ENCODE measurements at places on chromosomes 1 and 21.

- H3K4me3 ChIP-seq = no peak overlapping the region
- no peaks in the 10 kb centered on the region for H3K27me3 ChIP-seq
- H3K27ac ChIP-seq = no peak overlapping the region
- no peaks in the 10 kb centered on the region for H3K36me3 ChIP-seq
- peaks cover 9% of the 10 kb centered on the region for H3K4me1 ChIP-seq
- peak; percentile 61 for DNase-seq
Measured at GRCh38 chr21:44697811-44698734, 1.1 kb downstream of the KRTAP10-12 start.

DNA sequence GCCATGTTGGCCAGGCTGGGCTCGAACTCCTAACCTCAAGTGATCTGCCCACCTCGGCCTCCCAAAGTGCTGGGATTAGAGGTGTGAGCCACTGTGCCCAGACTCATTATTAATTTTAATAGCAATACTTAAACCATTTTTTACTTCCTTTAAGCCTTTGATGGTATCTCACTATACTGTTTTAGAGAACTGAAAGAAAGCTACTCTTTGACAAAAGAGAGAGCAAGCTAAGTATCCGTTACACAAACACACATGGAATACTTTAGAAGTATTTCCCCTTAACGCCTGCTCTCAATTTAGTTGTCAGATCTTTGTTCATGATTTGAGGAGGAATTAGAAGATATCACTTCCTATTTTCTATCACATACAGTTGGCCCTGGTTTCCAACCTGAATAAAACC is 189.4 kb downstream of the COP1 start:
- H3K27ac ChIP-seq = no peak overlapping the region
- H3K36me3 ChIP-seq = no peaks in the 10 kb centered on the region
- H3K27me3 ChIP-seq = no peaks in the 10 kb centered on the region
- DNase-seq = no peak

- H3K27me3 ChIP-seq = no peaks in the 10 kb centered on the region
- no peak for DNase-seq
- no peaks in the 10 kb centered on the region for H3K4me1 ChIP-seq
- no peak overlapping the region for H3K4me3 ChIP-seq
- no peaks in the 10 kb centered on the region for H3K36me3 ChIP-seq
Measured at GRCh38 chr1:55604179-55604578, 389.0 kb upstream of the USP24 start.

- no peaks in the 10 kb centered on the region for H3K36me3 ChIP-seq
- H3K27ac ChIP-seq = no peak overlapping the region
- no peaks in the 10 kb centered on the region for H3K4me1 ChIP-seq
- DNase-seq = no peak
- no peaks in the 10 kb centered on the region for H3K27me3 ChIP-seq
- no peak overlapping the region for H3K4me3 ChIP-seq
Measured at GRCh38 chr21:42225571-42226155, 6.7 kb downstream of the ABCG1 start.

DNA sequence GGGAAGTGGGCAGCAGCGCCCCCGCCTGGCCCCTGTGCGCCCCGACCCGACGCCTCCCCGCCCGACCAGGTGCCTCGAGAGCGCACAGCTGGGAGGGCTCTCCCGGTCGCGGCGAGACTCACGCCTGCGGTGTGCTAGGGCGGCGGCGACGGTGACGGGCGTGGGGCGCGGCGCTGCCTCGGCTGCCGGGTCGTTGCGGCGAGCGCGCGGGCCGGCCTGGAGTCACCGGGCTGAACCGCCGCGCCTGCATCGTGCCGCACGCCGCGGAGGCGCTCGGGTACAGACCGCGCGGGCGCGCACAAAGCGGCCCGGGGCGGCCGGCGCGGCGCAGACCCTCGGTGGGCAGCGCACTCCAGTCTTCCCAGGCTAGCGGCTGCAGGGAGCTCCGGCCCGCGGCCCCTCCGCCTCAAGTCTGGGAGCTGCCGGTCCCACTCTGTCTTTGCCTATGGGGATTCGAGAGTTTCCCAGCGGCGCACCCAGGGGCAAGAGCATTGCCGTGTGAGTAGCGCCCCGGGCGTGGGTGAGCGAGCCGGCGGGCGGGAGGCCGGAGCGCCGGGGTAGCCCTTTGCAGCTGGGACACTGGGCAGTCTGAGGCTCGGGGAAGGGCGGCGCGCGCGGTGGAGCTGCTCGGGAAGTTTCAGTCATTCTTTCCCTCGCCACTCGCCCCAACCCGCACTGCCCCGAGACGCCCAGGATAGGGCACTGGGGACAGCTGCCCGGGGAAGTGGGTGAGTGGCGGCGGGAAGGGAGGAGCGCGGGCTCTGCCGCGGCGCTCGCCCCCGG is at the start of gene SLC35F3:
TSS of gene SLC35F3 (plus strand) at position 44 of the 783 bp plus-strand sequence.
- H3K4me3 ChIP-seq = no peak within 1 kb of the TSS
- no peaks in the 10 kb centered on the region for H3K36me3 ChIP-seq
- H3K27ac ChIP-seq = no peak within 1 kb of the TSS
- no peaks in the 10 kb centered on the region for H3K27me3 ChIP-seq
- no peak for DNase-seq

DNA sequence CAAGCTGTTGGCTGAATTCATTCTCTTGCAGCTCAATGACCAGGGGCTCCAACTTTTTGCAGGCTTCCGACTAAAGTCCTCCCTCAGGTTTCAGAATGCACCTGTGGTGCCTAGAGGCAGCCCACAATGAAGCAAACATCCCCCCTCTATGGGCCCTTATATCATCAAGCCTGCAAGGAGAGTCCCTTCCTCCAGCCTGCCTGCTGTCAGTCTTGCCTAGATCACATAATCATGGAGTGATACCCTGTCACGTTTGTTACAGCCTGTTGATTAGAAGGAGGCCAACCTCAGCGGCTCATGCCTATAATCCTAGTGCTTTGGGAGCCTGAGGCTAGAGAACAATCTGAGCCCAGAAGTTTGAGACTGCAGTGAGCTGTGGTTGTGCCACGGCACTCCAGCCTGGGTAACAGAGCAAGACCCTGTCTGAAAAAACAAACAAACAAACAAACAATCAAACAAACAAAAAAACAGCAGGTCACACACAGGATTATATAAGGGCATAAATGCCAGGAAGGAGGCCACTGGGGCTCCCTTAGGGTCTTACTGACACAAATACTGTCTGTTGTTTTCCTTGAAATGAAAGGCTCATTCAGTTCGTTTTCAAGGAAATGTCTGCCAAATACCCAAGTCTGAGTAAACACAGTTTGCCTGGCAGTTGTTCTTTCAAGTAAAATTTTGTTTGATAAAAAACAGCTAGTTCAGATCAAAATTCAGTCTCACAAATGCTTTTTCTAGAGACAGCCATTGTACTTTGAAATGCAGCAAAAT is 4.7 kb upstream of the SPRR3 start:
- H3K36me3 ChIP-seq = no peaks in the 10 kb centered on the region
- no peak overlapping the region for H3K27ac ChIP-seq
- peaks cover 8% of the 10 kb centered on the region for H3K4me1 ChIP-seq
- DNase-seq = no peak

- H3K4me1 ChIP-seq = no peaks in the 10 kb centered on the region
- H3K27ac ChIP-seq = no peak overlapping the region
- H3K4me3 ChIP-seq = no peak overlapping the region
- no peak for DNase-seq
- H3K27me3 ChIP-seq = no peaks in the 10 kb centered on the region
Measured at GRCh38 chr1:3633344-3634058, 8.7 kb downstream of the TPRG1L start.

- peak; percentile 68 for DNase-seq
- no peaks in the 10 kb centered on the region for H3K36me3 ChIP-seq
- no peak overlapping the region for H3K4me3 ChIP-seq
Measured at GRCh38 chr1:247681288-247681897, 1.9 kb upstream of the OR13G1 start.

- H3K27ac ChIP-seq = peak overlapping the region; percentile 89
- no peaks in the 10 kb centered on the region for H3K27me3 ChIP-seq
- DNase-seq = no peak
- H3K36me3 ChIP-seq = no peaks in the 10 kb centered on the region
- H3K4me3 ChIP-seq = no peak overlapping the region
- peaks cover 10% of the 10 kb centered on the region for H3K4me1 ChIP-seq
Measured at GRCh38 chr1:162904579-162904978, 43.6 kb upstream of the CCDC190 start.

DNA sequence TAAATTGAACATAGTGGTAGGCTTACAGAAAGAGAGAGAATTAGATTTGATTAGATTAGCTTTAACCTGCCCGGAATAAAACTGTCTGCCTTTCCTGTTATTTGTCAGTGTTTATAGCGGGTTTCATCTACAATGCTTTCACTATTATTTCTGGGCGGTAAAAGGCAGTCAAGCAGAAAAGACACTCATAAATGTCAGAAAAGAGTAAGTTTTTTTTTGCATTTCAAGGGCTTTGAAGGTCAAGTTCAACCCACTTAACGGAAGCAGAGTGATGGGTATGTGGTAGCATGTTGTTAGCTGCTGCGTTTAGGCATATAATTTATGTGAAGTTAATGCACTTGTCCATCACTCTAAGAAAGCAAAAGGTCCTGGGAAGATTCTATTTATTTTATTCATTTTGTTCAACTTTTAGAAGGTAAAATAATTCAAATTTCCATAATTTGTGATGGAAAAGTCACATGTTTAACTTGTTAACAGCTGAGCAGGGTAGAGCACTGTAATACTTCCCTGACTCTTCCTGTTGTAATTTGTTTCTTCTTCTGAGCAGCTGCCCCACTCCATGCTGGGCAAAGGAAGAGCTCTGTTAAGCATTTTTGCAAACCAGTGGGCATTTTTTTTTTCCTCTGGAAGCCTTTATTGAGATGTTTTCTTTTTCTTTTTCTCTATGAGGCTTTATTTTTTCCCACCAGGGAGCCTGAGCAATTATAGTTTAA is 220.1 kb downstream of the ST6GALNAC3 start:
- no peak for DNase-seq
- H3K4me3 ChIP-seq = no peak overlapping the region
- H3K4me1 ChIP-seq = no peaks in the 10 kb centered on the region
- H3K27ac ChIP-seq = no peak overlapping the region
- no peaks in the 10 kb centered on the region for H3K27me3 ChIP-seq
- no peaks in the 10 kb centered on the region for H3K36me3 ChIP-seq

DNA sequence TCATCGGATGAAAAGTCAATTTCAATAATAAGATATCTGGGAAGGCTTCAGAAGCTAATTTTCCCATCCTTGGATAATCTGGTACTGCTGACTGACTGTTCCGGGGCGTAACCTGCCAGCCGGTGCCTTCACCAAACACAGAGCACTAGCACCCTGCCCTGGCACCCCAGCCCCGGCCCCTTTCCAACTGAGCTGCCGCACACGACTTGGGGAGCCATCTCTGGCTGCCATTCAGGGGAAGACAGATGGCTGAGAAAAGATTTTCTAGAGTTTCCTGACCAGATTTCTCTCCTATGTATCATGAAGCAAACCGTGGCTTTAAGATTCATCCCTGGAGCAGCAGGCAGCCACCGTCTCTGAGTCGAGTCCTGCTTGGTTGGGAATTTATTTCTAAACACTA is 96.0 kb upstream of the SYT6 start:
- H3K36me3 ChIP-seq = no peaks in the 10 kb centered on the region
- H3K27ac ChIP-seq = no peak overlapping the region
- H3K4me3 ChIP-seq = no peak overlapping the region
- no peak for DNase-seq

- no peak for DNase-seq
- peaks cover 11% of the 10 kb centered on the region for H3K4me1 ChIP-seq
- no peaks in the 10 kb centered on the region for H3K36me3 ChIP-seq
- H3K27ac ChIP-seq = no peak overlapping the region
- no peak overlapping the region for H3K4me3 ChIP-seq
- no peaks in the 10 kb centered on the region for H3K27me3 ChIP-seq
Measured at GRCh38 chr1:159600894-159601293, 13.3 kb downstream of the APCS start.

DNA sequence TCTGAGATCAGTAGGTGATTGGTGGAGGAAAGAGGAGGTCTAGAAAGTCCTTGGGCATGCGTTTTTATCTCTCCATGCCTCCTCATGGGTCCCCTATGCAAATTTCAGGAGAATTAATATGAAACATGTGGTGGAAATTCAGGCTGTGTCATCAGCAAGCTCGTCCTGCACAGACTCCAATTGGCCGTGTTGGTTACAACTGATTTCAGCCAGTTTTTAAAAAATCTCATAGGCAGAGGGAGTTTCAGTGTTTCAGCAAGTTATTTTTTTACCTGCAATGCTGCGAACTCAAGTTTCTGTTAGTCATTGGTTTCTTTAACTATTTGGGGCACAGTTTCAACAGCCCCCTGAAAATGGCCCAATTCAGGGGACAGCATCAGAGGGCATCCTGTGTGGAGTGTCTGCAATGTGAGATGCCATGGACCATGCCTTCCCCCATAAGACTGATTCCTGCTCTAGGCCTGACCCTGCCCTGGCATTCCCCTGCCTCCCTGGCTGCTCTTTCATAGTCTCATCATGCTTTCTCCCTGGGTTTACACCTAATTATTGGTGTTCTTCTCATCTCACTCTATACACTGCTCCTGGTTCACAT is 59.9 kb downstream of the C1orf198 start:
- no peak for DNase-seq
- H3K4me1 ChIP-seq = 0 out of 2 replicates have a peak, but pooled peaks cover 3% of the 10 kb centered on the region
- H3K36me3 ChIP-seq = no peaks in the 10 kb centered on the region
- H3K4me3 ChIP-seq = no peak overlapping the region

DNA sequence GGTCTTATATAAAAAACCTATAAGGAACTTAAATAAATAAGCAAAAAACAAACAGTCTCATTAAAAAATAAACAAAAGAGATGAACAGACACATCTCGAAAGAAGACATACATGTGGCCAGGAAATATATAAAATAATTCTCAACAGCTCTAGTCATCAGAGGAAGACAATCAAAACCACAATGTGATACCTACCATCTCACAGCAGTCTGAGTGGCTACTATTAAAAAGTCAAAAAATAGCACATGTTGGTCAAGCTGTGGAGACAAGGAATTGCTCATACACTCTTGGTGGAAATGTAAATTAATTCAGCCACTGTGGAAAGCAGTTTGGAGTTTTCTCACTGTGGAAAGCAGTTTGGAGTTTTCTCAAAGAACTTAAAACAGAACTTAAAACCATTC is 100.3 kb upstream of the ADAMTS5 start:
- H3K4me3 ChIP-seq = no peak overlapping the region
- H3K27me3 ChIP-seq = no peaks in the 10 kb centered on the region
- DNase-seq = no peak
- H3K27ac ChIP-seq = no peak overlapping the region

- H3K4me1 ChIP-seq = no peaks in the 10 kb centered on the region
- no peak overlapping the region for H3K27ac ChIP-seq
- DNase-seq = no peak
- no peaks in the 10 kb centered on the region for H3K27me3 ChIP-seq
- no peaks in the 10 kb centered on the region for H3K36me3 ChIP-seq
Measured at GRCh38 chr21:46156378-46156645, 933 bp upstream of the FTCD start.

Measured in Caco-2 (cell line).